ENCODE measurements at places on chromosomes 5 and 9.

DNA sequence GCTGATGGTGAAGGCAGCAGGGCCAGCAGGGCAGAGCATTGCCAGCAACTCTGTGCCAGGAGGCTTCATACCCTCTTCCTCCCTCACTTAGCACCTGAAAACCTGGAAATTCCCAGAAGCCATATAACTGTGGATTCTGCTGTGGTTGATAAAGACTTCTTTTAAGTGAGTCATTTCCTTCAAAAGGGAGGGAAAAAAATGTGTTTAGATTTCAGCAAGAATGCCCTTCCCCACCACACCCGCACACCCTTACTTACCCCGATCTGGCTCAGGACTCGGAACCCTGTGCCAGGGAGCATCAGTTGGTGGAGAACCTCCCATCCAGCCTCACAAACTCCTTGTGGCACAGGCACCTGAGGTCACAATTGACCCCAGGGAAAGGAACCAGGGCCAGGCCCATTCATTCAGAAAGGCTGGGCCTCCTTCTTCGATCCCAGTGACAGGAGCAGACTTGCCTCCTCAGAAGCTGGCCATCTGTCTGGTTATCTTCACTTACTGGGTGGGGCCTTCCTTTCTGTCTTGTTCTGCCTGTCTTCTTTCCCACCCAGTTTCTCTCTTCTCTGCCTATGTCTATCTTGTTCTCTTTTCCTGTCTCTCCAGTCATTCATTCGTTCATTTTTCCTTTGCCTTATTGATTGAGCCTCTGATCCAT is 62.6 kb downstream of the PLAC8L1 start:
- DNase-seq: no peak

GRCh38 chr9:36318212-36318802 is 60.1 kb upstream of the GNE start:
- DNase-seq: no peak

GRCh38 chr9:36789886-36790285 is 217.2 kb downstream of the MELK start:
- no peak for DNase-seq

GRCh38 chr5:135185481-135186065 is 151.5 kb upstream of the PITX1 start:
- DNase-seq: peak; percentile 31

DNA sequence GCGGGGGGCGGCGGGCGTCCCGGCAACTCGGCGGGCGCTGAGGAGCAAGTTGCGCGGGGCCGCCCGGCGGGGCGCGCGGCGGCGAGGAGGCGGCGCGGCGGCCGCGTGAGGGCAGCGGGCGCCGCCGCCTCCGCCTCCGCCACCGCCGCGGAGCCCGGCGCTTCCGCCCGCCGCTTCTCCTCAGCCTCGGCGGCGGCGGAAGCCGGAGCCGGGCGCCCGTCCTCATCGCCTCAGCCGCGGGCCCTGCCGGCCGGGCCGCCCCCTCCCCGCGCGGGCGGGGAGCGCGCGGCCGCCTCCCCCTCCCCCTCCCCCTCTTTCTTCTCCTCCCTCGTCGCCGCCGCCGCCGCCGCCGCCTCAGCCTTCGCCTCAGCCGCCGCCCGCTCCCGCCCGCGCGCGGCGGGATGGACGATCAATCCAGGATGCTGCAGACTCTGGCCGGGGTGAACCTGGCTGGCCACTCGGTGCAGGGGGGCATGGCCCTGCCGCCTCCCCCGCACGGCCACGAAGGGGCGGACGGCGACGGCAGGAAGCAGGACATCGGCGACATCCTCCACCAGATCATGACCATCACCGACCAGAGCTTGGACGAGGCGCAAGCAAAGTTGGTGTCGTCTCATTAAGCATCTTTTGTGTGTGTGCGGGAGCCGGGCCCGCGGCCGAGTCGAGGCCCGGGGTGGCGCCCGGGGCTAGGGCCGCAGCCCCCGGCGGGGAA is at the start of gene PBX3:
Gene PBX3, plus strand, starts transcription at position 321 of the 712 bp plus-strand sequence.
- peak; percentile 38 for DNase-seq

- DNase-seq: no peak
Measured at GRCh38 chr5:141743866-141744272, 61.8 kb upstream of the ARAP3 start.

GRCh38 chr9:72228282-72228681 is 79.0 kb downstream of the GDA start:
- DNase-seq: no peak

DNA sequence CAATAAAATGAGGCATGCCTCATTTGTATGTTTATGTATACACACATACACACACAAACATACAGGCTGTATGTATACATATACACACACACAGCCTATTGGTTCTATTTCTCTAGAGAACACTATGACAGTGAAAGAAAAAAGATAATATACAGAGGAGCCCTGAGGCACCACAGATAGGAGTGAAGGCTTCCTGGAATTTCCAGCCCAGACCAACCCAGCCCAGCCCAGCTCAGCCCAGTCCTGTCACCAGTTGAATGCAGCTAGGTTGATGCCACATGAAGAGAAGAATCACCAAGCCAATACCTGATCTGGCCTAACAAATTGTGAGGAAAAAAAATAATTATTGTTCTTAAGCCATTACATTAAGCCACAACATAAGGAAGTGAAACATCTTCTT is 126.9 kb upstream of the PDE4D start:
- DNase-seq: no peak

- DNase-seq: peak; percentile 52
Measured at GRCh38 chr9:131398204-131398603, 4.3 kb downstream of the PRRC2B start.

DNA sequence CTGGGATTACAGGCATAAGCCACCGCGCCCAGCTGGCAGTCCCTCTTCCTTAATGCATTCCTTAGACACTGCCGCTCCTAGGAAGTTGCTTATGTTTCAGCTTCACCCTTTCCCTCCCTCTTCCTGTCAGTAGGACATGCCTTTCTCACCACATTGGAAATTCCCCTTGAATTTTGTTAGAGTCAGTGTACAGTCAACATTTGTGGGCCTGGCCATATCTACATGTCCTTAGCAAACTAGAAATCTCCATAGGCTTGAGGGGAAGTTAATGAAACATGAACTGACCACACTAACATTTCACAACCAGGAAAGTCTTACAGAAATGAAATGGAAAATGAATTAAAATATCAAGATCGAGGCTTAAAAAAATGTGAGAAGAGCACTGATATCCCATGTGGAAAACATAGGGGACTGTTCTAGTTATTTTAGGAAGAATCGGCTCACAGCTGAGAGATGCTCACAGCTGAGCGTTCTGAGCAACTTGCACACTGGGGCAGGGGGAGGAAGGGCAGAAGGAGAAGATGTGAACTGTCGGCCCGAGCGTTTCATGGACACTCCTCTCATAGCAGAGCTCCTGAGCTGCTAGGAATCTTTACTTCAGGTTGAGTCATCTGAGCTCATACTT is 21.1 kb upstream of the LVRN start:
- DNase-seq: no peak

GRCh38 chr9:93086447-93087224 is 9.4 kb upstream of the CARD19 start:
- no peak for DNase-seq

- DNase-seq: no peak
Measured at GRCh38 chr5:61588216-61588615, 256.2 kb downstream of the ZSWIM6 start.

- DNase-seq: no peak
Measured at GRCh38 chr9:79080536-79080935, 491.2 kb upstream of the TLE4 start.

- no peak for DNase-seq
Measured at GRCh38 chr9:126290871-126291270, 35.8 kb upstream of the MVB12B start.

DNA sequence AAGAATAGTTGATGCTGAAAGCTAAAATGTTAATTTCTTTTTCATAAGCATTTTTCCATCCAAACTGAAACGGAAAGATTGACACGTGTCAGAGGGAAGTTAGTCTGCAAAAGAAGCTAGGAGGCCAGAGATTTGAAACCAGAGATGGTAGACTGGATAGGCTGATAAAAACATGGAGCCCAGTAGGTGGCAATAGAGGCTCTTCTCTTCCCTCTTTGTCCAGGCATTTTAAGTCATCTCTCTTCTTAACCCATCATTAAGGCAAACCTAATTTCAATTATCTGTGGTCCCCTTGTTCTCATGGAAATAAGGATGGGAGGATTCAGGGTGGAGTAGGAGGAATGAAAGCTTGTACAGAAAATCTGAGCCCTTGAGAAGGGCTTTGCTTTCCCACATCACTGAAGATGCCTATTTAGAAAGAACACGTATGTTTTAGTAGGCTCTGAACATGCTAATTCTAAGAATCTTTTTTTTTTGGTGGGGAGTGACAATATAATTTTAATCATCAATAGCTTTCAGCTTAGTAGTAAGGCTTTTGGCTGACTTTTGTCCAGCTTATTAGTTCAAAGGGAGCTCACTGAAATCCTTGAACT is 66.6 kb downstream of the ZNF474 start:
- no peak for DNase-seq

DNA sequence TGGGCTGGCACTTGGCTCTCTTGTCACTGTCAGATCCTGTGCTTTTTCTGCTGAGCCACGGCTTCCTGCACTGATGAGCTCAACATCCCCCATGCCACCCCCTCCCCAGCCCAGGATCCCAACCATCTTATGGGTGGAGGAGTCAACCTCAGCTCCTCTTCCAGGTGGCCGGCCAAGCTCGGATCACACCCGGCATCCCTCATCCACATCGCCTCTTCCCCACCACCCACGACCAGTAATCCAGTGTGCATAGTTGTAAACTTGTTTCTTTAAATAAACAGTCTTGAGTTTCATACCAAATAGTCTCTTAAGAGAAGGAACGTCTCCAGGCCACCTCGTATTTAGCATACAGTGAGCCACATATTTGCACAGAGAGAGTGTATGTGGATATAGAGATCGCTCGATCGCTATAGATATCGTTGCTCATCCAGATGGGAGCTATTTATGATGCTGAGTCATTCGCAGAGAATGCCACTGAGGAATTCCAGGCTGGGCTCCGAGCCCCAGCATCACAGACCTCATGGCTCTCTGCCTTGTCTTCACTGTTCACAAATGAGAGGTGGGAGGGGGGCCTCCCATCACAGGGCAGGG is 61.8 kb upstream of the CPLX2 start:
- no peak for DNase-seq

DNA sequence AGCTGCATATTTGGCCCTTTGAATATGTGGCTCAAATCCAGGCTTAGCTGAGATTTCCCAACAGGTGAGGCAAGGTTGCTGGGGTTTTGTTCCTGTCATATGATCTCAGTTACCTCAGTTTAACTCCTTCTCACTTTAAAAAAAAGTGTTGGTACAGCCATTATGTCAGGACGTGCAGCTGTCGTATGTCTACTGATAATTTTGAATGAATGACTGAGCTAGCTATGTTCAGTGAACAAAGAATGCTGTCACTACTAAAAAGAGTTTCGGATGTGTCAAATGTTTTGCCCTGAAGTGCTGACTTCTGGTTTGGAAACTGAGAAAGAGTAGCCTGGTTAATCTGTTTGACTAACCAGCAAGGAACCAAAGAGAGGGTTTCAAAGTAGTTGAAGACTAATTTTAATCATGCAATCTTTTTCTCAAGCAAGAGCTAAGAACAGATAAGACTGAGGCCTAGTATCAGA is 106.3 kb upstream of the NR3C1 start:
- DNase-seq: no peak

- DNase-seq: no peak
Measured at GRCh38 chr5:42929871-42930270, 110.2 kb downstream of the ANXA2R start.

- no peak for DNase-seq
Measured at GRCh38 chr9:36276781-36277181, 18.5 kb upstream of the GNE start.

- DNase-seq: no peak
Measured at GRCh38 chr9:38195737-38196161, 126.7 kb upstream of the SHB start.

DNA sequence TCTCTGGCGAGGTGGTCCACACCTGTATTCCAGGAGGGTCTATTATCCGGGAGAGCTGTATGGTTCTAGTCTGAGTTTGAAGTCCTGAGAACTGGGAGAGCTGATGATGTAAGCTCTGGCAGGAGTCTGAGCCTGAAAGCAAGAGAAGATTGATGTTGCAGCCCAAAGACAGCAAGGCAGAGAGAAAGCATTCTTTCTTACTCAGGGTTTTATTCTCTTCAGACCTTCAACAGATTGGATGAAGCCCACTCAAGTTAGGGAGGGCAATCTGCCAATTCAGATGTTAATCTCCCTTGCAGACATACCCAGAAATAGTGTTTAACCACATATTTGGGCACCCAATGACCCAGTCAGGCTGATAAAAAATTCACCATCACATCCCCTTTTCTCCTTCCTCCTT is 159.1 kb downstream of the CCDC171 start:
- DNase-seq: no peak

DNA sequence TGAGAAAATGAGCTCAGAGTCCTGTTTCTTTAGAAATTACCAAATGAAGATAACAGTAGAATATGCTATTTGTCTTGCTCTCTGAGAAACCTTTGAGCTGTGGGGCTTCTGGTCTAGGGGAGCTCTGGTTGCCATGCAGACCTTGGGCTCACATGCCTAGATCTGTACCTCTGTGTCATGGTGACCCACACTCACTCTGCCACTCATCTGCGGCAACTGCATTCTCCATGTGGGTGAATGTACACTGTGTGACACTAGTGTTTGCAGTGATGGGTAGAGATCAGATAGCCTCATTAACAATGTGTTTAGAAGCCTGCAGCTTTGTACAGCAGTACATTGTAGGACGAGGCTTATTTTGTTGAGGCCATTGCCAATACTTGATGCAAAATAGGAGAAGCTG is 521.2 kb downstream of the CHSY3 start:
- DNase-seq: no peak

- no peak for DNase-seq
Measured at GRCh38 chr5:169873642-169874041, 106.7 kb downstream of the INSYN2B start.

DNA sequence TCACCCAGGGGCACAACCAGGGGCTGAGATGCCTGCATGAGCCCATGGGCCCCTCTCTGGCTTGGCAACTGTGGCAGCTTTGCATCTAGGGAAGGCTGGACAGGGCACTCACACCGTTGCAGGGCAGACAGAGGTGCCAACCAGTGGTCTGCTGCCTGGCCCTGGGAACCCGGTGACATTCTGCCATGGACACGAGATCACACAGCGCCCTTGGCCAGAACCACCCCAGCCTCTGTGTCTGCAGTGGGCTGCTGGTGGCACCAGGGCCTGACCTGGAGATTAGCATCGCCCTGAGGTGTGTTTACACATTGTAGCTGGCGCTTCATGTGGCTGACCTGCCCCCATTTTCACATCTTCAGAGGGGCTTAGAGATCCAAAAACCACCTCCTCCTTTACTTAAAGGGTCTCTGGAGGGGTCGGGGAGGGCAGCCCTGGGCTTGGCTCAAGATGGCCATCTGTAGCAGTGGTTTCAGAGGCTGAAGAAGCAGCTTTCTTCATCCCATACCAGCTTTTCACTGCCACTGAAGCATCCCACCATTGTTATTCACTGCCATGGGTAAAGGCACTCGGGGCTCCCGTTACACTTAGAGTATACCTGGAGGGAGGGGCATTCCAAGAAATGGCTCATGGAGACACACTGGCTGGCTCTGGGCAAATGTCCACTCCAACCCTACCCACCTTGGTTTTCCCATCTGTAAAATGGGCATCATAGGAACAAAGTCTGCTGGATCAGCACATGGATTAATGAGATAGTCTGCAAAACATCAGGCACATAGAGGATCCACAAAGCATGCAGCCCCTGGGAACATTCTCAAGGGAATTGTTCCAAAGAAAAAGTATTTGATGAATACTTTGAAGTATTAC is 11.4 kb downstream of the DCANP1 start:
- no peak for DNase-seq

- DNase-seq: no peak
Measured at GRCh38 chr5:18749763-18750162, 1115.5 kb downstream of the TAF11L14 start.

- no peak for DNase-seq
Measured at GRCh38 chr5:172793577-172794488, 22.8 kb upstream of the DUSP1 start.

- DNase-seq: no peak
Measured at GRCh38 chr9:39588500-39589137, 233.2 kb downstream of the SPATA31A1 start.
